ENCODE measurements at places on chromosomes 7 and 10. TPM values are rescaled to one million over a fixed set of nuclear protein-coding genes. Genes with fewer than 3 reads are reported as not detected.

GRCh38 chr7:127359011-127359410 lies 33.5 kb downstream of the ZNF800 start:
- no peak overlapping the region for H3K4me3 ChIP-seq
- H3K27me3 ChIP-seq = no peaks in the 10 kb centered on the region
- no peaks in the 10 kb centered on the region for H3K4me1 ChIP-seq

DNA sequence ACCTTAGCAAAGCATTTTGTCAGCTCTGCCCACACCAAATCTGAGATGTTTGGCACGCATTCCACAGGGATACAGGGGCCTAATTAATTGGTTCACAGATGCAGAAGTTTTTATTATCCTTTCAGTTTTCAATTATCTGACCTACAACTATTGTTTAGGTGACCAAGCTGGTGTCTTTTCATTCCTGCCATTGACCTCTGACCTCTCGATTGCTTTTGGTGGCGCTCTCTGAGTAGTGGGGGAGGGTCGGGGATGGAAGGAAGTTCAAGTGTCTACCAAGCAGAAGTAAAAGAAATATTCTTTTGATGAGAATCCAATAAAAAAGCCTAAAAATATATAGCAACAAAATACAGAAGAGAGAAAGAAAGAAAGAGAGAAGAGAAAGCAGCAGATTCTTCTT lies 28.8 kb upstream of the KDM7A start:
- no peak overlapping the region for H3K4me3 ChIP-seq
- no peaks in the 10 kb centered on the region for H3K36me3 ChIP-seq
- no peak overlapping the region for H3K27ac ChIP-seq
- peaks cover 18% of the 10 kb centered on the region for H3K4me1 ChIP-seq
- DNase-seq = no peak

DNA sequence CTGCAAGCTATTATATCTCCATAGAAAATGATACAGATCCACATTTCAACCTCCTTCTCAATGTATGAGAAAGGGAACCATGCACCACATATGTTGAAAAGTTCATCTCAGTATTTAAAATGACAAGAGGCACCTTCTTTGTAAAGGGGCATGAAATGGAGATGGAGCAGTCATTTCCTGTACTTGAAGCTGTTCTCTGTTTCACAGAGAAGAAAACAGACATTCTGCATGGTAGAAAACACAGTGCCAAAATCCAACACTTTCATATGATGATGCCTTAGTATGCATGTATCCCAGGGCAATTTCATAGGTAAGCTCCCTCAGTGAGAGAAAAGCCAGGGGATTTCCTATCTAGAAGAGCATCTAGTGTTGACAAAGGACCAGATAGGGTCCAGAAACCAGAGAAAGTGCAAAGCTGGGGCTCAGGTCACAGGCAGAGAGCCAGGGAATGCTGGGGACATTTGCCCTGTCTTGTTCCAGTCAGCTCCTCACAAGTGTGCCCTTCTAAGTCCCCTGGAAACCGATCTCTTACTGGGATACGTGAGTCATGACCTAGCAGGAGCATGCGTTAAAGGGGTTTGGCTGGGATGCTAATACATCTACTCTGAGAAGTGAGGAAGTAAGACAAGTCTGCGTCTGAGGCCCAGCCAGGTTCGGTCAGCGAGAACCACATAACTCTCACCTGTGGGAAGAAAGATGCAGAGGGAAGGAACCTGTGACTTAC lies 118.7 kb downstream of the ICA1 start:
- H3K36me3 ChIP-seq = no peaks in the 10 kb centered on the region
- H3K4me3 ChIP-seq = peak overlapping the region; percentile 27
- DNase-seq = no peak
- no peaks in the 10 kb centered on the region for H3K27me3 ChIP-seq
- H3K4me1 ChIP-seq = peaks cover 28% of the 10 kb centered on the region

DNA sequence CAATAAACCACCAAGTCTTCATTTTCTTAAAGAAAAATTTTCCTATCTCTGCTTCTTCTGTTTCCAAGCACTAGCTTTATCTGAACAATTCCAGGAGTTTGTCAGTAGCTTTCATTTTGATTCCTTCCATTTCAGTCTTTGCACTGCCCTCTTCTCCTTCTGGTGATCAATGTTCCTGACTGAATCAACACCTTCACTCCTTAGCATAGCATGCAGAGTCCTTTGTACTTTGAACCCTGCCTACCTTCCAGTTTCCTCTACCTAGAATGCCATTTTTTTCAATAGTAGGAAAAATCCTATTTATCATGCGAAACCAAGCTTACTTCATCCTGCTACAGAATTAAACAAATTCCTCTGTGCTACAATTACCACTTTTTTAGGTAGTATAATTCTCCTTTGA lies 1.9 kb upstream of the C10orf88 start:
- H3K27me3 ChIP-seq = no peaks in the 10 kb centered on the region
- H3K36me3 ChIP-seq = no peaks in the 10 kb centered on the region
- H3K4me3 ChIP-seq = no peak overlapping the region
- H3K27ac ChIP-seq = no peak overlapping the region

DNA sequence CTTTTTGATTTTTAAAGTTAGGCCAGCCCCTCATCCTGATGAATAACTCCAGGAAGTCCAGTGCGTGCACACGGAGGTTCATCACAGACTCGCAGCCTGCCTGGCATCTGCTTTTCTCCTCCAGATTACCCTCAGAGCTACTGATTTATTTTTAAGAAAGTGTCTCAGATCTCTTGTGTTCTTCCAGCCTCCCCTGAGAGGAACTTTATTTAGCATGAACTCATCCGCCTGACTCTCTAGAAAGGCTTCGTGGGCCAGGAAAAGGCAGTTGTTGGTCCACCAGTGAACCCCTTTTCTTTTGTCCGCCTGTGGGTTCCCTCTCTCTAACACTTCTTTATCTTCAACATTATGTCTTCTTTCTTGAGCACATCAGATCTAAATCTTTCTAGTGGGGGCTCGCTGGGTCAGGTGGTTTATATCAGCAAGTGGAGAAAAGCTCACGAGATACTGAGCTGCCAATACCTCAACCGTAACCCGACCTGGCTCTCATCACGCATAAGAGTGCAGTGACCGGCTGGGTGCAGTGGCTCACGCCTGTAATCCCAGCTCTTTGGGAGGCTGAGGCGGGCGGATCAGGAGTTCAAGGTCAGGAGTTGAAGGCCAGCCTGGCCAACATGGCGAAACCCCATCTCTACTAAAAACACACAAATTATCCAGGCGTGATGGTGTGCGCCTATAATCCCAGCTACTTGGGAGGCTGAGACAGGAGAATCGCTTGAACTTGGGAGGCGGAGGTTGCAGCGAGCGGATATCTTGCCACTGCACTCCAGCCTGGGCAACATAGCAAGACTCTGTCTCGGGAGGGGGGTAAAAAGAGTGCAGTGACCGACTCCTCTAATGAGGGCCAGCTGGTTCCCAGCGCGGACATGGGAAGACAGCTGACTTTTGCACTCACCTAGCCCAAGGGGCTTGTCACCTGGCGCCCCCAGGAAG lies 162.3 kb downstream of the CCDC3 start:
- no peaks in the 10 kb centered on the region for H3K4me1 ChIP-seq
- H3K36me3 ChIP-seq = no peaks in the 10 kb centered on the region
- no peaks in the 10 kb centered on the region for H3K27me3 ChIP-seq
- H3K4me3 ChIP-seq = no peak overlapping the region
- no peak overlapping the region for H3K27ac ChIP-seq

- DNase-seq = no peak
- no peak overlapping the region for H3K4me3 ChIP-seq
- peaks cover 60% of the 10 kb centered on the region for H3K4me1 ChIP-seq
- H3K27ac ChIP-seq = peak overlapping the region; percentile 73
These were observed 51.7 kb upstream of the MSMB start for GRCh38 chr10:46097576-46098317.

GRCh38 chr10:69878038-69878437 lies 76.3 kb downstream of the COL13A1 start:
- H3K36me3 ChIP-seq = no peaks in the 10 kb centered on the region
- H3K27me3 ChIP-seq = peaks cover 7% of the 10 kb centered on the region
- no peak overlapping the region for H3K27ac ChIP-seq
- no peaks in the 10 kb centered on the region for H3K4me1 ChIP-seq
- no peak for DNase-seq

DNA sequence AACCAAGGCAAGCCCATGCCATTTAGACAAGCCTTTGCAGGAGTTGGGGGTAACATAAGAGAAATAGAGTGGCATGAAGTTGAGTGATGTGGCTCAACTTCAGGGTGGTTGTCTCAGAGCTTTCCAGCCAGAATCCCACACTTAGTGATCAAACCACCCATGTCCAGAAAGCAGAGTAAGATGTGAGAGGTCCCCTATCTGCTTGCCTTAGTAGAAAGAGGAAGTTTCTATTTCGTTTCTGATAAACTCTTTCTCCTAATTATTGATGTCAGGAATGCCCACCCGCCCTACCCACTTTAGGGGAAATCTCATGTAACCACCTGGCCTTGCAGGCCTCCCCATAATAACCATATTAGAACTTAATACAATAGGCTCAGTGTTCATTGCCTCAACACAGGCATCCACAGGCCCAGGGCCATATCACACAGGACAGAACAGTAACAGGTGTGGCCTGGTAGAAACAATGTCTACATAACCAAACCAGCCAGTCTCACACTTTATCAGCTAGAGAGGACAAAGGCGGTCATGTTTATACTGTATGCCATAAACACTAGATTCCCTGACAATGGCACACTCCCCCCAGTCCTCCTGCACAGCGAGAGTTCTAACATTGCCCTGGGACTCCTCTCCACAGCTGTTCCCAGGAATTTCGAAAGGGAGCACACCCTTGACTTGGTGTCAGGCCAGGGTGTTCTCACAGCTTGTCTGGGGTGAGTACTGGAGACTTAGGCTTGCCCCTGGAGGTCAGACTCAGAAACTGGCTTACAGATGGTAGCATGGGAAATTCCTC lies 364.4 kb downstream of the CXCL12 start:
- no peaks in the 10 kb centered on the region for H3K27me3 ChIP-seq
- no peak overlapping the region for H3K27ac ChIP-seq
- H3K4me1 ChIP-seq = no peaks in the 10 kb centered on the region
- DNase-seq = no peak
- no peaks in the 10 kb centered on the region for H3K36me3 ChIP-seq

GRCh38 chr10:121309164-121309563 lies 289.1 kb downstream of the FGFR2 start:
- DNase-seq = no peak
- H3K27ac ChIP-seq = no peak overlapping the region
- no peaks in the 10 kb centered on the region for H3K4me1 ChIP-seq

GRCh38 chr7:51268859-51269258 lies 47.8 kb downstream of the COBL start:
- no peaks in the 10 kb centered on the region for H3K36me3 ChIP-seq
- no peak overlapping the region for H3K4me3 ChIP-seq
- H3K27me3 ChIP-seq = no peaks in the 10 kb centered on the region

- DNase-seq = no peak
- H3K27me3 ChIP-seq = no peaks in the 10 kb centered on the region
- H3K36me3 ChIP-seq = no peaks in the 10 kb centered on the region
- H3K4me1 ChIP-seq = peaks cover 55% of the 10 kb centered on the region
- no peak overlapping the region for H3K4me3 ChIP-seq
- H3K27ac ChIP-seq = no peak overlapping the region
These were observed 34.6 kb downstream of the TRIM8 start for GRCh38 chr10:102678842-102679289.

- H3K4me3 ChIP-seq = no peak overlapping the region
- H3K27me3 ChIP-seq = no peaks in the 10 kb centered on the region
- no peaks in the 10 kb centered on the region for H3K4me1 ChIP-seq
- no peaks in the 10 kb centered on the region for H3K36me3 ChIP-seq
These were observed 140.1 kb downstream of the GLI3 start for GRCh38 chr7:42096681-42097561.

GRCh38 chr7:143331179-143331801 lies 15.4 kb downstream of the CLCN1 start:
- no peak overlapping the region for H3K4me3 ChIP-seq
- no peaks in the 10 kb centered on the region for H3K27me3 ChIP-seq
- H3K27ac ChIP-seq = no peak overlapping the region
- H3K36me3 ChIP-seq = no peaks in the 10 kb centered on the region
- no peaks in the 10 kb centered on the region for H3K4me1 ChIP-seq

- H3K36me3 ChIP-seq = no peaks in the 10 kb centered on the region
- no peaks in the 10 kb centered on the region for H3K4me1 ChIP-seq
- H3K27me3 ChIP-seq = no peaks in the 10 kb centered on the region
- H3K27ac ChIP-seq = no peak overlapping the region
- DNase-seq = no peak
- no peak overlapping the region for H3K4me3 ChIP-seq
These were observed 15.9 kb downstream of the LAMB4 start for GRCh38 chr7:108114117-108114841.

- no peaks in the 10 kb centered on the region for H3K27me3 ChIP-seq
- H3K27ac ChIP-seq = no peak overlapping the region
- DNase-seq = no peak
These were observed 160.3 kb downstream of the SNX10 start for GRCh38 chr7:26451997-26452396.

DNA sequence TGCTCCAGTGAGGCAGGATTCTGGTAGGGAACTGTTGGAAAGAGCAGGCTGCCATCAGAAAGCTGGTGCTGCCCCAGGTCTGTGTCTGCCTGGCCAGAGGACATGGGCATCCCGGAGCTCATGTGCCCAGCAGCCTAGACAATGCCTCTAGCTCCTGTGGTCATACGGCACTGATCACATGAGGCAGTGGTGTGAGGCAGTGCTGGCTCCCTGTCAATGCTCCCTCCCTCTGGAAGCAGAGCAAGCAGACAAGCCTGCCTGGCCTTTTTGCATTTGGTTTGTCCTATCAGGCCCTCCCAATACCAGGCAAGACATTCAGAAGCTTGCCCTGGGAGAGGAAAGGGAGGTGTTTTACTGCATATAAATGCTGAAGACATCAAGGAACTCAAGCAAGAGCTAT lies 19.5 kb upstream of the MMP21 start:
- H3K27ac ChIP-seq = no peak overlapping the region
- DNase-seq = no peak
- H3K27me3 ChIP-seq = no peaks in the 10 kb centered on the region
- no peak overlapping the region for H3K4me3 ChIP-seq
- H3K4me1 ChIP-seq = no peaks in the 10 kb centered on the region
- peaks cover 43% of the 10 kb centered on the region for H3K36me3 ChIP-seq

- no peak for DNase-seq
- H3K27ac ChIP-seq = peak overlapping the region; percentile 62
- H3K4me3 ChIP-seq = peak overlapping the region; percentile 35
- peaks cover 17% of the 10 kb centered on the region for H3K36me3 ChIP-seq
- peaks cover 45% of the 10 kb centered on the region for H3K4me1 ChIP-seq
These were observed 36.5 kb upstream of the AP5Z1 start for GRCh38 chr7:4738711-4739527.

The CACNA2D1 gene
- not detected for total RNA-seq

The ANKRD61 gene
- not detected for total RNA-seq

The FASTK gene
- total RNA-seq = 84.2 TPM

The MMD2 gene
- not detected for total RNA-seq

The VDAC2 gene
- 141 TPM for total RNA-seq

The SEMA4G gene
- 1.6 TPM for total RNA-seq

The CCDC146 gene
- 10.5 TPM for total RNA-seq

The EEPD1 gene
- total RNA-seq = 4.6 TPM

The MOGAT3 gene
- total RNA-seq = not detected

The RP9 gene
- total RNA-seq = 17.6 TPM

The SPOCK2 gene
- 998 TPM for total RNA-seq

The CALCR gene
- not detected for total RNA-seq

The GPER1 gene
- total RNA-seq = not detected

The CHRM2 gene
- not detected for total RNA-seq

Measured in CD4-positive, alpha-beta T cell (primary cell).